ENCODE measurements at places on chromosomes 1 and 21.

DNA sequence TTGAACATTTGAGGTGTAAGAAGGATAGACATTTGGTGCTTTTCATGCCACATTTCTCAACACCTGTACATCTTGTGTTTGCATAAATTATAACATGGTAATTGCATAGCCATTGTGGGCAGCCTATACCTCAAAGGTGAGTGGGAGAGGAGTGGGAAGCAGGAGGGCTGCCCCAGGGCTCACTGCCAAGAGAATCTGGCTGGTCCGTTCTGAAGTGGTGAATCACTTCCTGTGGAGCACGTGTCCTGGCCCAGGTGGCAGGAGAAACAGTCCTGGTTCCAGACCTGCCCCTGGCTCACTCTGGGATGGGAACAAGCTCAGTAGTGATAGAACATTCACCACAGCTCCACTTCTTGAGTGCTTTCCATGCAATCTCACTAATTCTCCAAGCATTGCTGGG, 11.6 kb upstream of the OLFML2B start:
- no peak for DNase-seq

GRCh38 chr1:63774617-63775417, 1.0 kb downstream of the ROR1 start:
- no peak for DNase-seq

DNA sequence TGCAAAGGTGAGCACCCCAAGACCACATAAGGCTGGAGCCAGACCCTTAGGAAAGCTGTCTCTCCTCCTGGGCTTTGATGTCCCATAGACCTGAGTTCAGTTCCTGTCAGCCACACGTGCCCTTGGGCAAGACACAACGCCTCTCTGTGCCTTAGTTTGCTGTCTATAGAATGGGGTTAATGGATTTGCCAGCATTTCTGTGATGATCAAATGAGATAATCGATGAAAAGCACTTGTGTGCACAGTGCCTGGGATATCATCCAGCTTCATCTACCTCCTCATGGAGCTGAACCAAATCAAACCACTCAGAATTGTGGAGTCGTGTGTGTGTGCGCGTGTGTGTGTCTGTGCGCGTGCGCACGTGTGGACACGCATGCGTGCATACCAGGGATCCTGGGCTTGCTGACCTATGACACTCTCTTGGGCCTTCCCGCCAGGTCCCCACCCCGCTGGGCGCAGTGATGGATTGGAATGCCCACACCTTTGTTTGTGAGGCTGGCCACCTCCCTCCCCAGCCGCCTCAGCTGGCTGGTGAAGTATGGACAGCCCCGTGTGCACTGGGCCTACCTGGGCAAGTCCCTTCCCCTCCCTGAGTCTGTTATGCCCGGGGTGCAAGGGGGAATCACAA, 5.2 kb downstream of the TTC22 start:
- no peak for DNase-seq

GRCh38 chr21:24514081-24514733, 1093.1 kb downstream of the MRPL39 start:
- DNase-seq, result no peak

DNA sequence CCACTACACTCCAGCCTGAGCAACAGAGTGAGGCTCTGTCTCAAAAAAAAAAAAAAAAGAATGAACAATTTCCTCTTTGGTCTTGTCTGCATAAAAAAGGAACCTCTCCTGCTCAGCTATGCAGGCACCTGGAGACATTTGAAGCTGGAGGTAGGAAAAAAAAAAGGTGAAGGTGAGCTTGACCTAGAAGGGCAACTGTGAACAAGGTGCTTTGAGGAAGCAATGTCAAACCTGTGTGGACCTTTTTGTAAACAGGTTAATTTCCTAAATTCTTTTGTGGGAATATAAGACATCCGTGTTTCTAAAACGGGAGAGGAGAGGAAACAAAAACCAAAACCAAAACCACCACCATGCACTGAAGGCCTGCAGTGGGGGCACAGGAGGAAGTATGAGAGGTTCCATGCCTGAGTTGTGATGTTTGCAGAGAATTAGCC, 77.5 kb downstream of the SLC45A1 start:
- no peak for DNase-seq

DNA sequence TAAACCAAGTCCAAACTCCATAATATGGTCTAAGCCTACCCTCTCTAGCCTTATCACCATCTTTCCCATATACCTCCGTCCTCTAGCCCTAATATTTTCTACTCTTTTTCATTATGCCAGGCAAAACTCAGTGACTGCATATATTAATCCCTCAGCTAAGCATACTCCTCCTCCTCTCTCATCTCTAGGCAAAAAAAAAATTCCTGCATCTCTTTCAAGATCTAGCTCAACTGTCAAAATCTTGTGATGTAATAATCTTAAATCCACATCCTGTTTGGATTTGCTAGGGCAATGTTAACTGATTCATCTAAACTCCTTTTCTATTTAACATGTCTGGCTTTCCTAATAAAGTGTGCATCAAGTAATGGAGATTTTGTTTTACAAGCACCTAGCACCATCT, 20.4 kb downstream of the PRPF38A start:
- no peak for DNase-seq

- DNase-seq, result no peak
These were observed 22.9 kb upstream of the SUMO3 start for GRCh38 chr21:44840771-44841170.

DNA sequence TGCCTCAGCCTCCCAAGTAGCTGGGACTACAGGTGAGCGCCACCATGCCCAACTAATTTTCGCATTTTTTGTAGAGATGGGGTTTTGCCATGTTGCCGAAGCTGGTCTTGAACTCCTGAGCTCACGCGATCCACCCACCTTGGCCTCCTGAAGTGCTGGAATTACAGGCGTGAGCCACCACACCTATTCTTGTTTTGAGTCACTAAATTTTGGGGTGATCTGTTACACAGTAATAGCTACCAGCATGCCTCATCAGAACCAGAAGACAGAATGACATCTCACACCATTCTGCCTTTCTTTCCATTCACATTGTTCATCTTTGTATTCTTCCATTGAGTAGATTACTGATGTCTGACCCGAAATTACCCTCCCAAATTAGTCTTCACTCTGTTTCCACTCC, 9.1 kb downstream of the RHBDL2 start:
- DNase-seq, result no peak

- DNase-seq, result no peak
These were observed 24.7 kb upstream of the FCGR2A start for GRCh38 chr1:161480381-161481035.

- no peak for DNase-seq
These were observed 14.2 kb upstream of the SLC44A3 start for GRCh38 chr1:94805912-94806311.
